ENCODE measurements at places on chromosomes 12 and 14.

DNA sequence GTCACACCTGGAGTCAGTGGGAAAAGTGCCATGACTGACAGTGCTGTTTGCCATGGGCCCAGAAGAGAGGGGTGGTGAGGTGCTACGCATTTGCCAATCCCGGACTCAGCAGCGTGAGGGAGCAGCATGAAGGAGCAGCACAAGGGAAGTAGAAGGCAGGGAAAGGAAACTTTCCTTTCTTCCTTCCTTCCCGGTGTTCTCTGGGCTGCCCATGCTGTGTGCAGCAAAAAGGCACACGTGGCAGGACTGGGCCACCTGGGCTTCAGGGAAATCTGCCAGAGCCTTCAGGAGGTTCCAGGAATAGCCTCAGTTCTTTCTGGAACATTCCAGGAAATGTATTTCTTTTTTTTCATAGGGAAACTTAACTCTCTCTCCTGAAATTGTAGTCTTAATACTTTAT lies 23.0 kb downstream of the TRIM9 start:
- no peak for DNase-seq

DNA sequence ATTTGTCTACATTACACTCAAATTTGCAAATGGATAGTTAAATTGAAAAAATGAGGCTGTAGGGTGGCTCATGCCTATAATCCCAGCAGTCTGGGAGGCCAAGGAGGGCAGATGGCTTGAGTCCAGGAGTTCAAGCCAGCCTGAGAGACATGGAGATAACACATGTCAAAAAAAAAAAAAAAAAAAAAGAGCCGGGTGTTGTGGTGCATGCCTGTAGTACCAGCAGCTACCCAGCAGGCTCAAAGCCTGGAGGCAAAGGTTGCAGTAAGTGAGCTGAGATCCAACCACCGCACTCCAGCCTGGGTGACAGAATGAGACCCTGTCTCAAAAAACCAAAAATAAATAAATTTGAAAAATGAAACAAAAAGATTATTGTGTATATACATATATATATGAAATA lies 119.9 kb upstream of the MGAT4C start:
- no peak for DNase-seq

- DNase-seq, result peak; percentile 53
Observed at GRCh38 chr14:103393676-103394626, 8.7 kb downstream of the MARK3 start.

DNA sequence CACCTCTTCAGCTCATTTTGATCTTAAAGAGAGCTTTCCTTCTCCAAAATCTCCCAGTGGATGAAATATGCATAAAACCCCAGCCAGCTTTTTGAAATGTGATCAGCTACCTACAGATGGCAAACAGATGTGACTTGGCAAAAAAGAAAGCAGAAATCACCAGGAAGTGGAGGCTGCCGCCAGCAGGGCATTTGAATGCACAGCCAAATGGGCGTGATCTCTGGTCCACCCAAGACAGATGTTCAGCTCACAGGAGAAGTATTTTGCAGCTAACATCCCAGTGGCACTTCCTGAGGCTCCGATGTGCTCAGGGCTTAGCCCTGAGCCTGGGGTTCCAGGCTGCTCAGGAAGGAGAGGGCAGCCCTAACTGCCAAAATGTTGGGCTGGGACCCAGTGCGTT lies 78.3 kb downstream of the LGMN start:
- peak; percentile 86 for DNase-seq

DNA sequence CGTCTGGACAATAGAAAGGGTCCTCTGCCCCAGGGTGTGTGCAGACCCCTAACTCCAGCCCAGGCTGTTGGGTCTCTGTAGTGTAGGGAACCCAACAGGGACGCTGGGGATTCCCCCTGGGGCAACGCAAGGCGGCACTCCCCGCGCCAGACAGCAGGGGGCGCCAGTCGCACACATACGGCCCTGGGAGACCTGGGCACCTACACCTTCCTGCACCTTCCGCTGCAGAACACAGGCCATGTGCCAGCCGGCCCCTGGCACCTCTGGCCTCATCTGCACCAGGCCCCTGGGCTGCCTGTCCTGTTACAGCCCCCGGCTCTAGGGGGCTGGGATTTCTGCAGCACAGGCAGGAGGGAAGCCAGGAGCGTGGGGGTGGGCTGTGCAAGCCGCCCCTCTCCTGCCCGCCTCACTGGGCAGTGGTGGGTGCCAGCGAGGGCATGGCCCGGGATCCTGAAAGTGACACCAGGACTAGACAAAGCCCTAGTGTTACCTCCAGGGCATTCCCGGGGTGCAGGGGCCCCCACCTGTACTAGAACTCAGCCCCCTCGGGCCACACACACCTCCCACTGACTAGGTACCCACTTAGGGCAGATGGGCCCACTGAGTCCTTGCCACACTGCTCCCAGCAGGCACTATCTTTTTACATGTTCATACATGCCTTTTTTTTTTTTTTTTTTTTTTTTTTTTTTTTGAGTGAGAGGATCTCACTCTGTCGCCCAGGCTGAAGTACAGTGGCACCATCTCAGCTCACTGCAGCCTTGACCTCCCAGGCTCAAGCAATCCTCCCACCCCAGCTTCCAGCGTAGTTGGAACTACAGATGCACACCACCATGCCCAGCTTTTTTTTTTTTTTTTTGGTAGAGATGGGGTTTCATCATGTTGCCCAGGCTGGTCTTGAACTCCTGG lies 37.5 kb downstream of the CCNK start:
- DNase-seq, result peak; percentile 32
